Uterus (tissue), 4 donors: ENCODE measurements at places on chromosomes 16 and 17. TPM values are rescaled to one million over a fixed set of nuclear protein-coding genes. Genes with fewer than 3 reads are reported as not detected.

CHST6 gene
- 0.52 TPM for total RNA-seq

KCNJ2 gene
- total RNA-seq = 0.51 TPM

AOC2 gene
- 3.0 TPM for total RNA-seq

GRCh38 chr16:15949210-15950160 is at the start of gene ABCC1:
Gene ABCC1, plus strand, starts transcription at chr16:15949616. Its CDS starts 136 bp downstream, at chr16:15949752.
- DNase-seq = peak; percentile 26

DCAKD gene
- total RNA-seq = 57.1 TPM

DOC2B gene
- 45.3 TPM for total RNA-seq

DNA sequence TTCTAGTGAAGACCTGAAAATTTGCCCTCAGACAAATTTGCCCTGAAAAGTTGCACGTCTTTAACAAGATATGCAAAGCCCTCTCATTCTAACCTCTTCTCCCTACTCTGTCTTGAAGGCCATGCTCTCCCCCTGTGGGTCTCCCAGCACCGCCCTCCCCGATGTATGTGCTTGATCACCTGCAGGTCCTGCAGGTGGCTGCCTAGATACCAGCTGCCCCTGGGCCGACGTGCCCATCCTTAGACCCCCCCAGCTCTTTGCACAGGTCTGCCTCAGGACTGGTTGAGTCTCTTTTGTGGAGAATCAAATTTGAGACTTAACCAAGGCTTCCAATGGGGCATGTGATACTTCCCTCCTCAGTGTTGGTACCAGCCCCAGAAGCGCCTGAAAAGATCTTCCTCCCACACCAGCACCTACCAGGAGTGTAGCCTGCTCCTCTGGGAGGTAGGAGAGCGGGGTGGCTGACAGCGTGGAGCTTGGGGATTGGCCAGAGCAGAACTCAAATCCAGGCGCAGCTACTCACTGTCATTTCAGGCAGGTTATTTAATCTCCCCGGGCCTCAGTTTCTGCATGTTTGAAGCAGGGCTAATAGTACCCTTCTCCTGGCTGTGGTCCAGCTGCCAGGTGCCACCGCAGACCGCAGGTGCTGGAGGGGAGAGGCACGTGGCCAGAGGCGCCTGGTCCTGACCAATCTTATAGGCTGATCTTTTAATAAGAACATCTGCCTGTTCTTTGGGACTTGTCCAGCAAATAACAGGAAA is 4.5 kb upstream of the MRPL38 start:
- peak; percentile 24 for DNase-seq

EVPL gene
- total RNA-seq = 2.3 TPM

MPP3 gene
- 21.2 TPM for total RNA-seq

DNA sequence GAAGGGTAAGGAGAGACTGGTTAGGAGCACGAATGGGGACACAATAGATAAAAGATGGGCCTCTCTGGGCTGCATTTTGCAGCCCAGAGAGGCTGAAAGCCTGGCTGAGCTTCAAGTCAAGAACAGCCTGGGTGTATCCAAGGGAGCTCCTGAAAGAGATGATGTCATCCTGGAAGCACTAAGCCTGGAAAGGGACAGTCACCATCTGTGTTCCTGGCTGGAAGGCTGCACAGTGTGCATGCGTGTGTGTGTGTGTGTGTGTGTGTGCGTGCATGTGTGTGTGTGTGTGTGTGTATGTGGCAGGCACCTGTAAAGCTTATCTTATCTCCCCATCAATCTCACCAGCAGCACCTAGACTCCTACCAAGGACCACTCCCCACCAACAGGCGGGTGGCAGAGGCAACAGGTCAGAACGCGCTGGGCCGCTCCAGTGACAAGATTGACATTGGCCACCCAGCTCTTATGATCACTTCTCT is 44.1 kb downstream of the COG7 start:
- DNase-seq = no peak

CXCL16 gene
- total RNA-seq = 5.3 TPM

DNA sequence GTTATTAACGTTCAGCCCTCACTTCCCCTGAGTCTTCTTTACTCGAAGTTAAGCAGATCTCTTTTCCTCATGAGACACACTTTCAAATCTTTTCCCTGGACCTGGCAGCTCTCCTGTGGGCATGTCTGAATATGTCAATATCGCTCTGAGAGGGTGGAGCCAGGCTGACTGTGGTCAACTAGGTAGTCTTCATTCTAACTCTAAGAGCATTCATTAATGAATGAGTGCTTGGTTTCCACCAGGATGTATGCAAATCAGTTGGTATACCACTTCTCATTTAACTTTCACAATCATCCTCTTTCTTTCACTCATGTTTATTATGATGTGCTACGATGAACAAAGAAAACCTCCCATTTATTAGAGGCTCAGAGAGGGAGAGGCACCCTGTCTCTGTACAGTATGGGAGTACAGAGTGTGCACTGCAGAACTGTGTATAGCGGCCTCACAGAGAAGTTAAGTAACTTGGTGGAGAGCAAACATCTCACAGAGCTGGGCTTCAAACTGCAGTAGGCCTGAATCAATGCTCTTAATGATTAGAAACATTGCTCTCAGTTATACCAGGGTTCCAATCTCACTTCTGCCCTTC is 39.9 kb downstream of the OTOA start:
- DNase-seq = no peak

IKZF3 gene
- 1.5 TPM for total RNA-seq

BRIP1 gene
- 13.0 TPM for total RNA-seq

OXLD1 gene
- total RNA-seq = 20.9 TPM

GRCh38 chr17:6712854-6713129 is 377 bp downstream of the SLC13A5 start:
- no peak for DNase-seq

TMC5 gene
- not detected for total RNA-seq

DNA sequence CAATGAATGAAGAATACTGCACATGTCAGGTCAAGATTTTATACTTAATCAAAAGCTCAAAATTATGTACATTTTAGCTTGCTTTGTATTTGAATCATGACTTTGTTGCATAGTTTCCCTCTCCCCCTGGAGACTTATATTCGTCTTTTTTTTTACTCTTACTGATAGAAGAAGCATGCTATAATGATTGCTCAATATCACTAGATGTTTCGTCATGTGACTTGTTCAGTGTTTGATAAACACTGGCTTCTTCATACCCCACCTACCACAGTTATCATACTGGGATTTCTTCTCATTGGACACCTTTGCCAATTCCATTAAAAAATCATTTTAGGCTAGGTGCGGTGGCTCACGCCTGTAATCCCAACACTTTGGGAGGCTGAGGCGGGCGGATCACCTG is 148.7 kb downstream of the FTO start:
- DNase-seq = no peak

DNA sequence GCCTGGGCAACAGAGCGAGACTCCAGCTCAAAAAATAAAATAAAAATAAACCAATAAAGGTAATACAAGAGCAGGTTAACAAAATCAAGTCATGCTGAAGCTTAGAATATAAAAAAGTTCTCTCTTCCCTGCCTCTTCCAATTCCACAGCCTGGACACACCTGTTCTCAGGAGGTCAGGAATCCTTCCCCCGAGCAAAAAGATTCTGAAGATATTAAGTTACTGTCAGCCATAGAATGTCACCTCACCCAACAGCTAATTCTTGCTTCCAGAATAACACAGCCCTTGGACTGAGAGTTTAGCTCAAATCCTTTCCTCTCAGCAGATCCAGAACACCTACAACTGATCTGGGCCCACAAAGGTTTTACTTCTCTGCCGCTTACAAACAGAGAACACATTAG is 27.1 kb downstream of the SLC39A11 start:
- DNase-seq = no peak

RBFOX1 gene
- total RNA-seq = not detected

CIBAR2 gene
- total RNA-seq = not detected

GRCh38 chr17:44757045-44757917 is 1.5 kb upstream of the ADAM11 start:
- DNase-seq = no peak

NOD2 gene
- 1.9 TPM for total RNA-seq

GRCh38 chr17:15031975-15032374 is 233.2 kb downstream of the PMP22 start:
- no peak for DNase-seq

DNA sequence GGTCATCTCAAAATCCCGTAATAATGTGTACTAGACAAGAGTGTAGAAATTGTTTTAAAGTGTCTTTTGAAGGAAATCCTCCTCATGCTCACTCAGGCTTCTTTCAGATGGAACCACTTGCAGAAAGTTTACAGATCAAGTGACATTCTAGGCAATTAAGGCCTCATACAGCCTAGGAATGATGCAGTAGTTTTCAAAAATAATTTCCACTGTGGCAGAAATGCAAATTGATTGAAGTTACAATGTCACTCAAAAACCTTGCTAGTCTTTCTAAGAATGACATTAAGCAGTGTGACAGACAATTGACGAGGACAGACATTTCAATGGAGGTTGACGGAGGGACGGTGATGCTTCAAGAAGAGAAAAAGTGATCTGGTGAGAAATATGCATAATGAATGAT is 53.5 kb upstream of the CDH8 start:
- DNase-seq = no peak
